PC-3 (cell line): ENCODE measurements at places on chromosomes 4 and X.
A peak's percentile ranks its signal among the peaks of the same experiment; 100 is the strongest.

- DNase-seq = no peak
Measured at GRCh38 chr4:152870606-152871005, 65.5 kb upstream of the FHDC1 start.

GRCh38 chr4:154928640-154929257 lies 147.7 kb downstream of the RBM46 start:
- DNase-seq = peak; percentile 58

DNA sequence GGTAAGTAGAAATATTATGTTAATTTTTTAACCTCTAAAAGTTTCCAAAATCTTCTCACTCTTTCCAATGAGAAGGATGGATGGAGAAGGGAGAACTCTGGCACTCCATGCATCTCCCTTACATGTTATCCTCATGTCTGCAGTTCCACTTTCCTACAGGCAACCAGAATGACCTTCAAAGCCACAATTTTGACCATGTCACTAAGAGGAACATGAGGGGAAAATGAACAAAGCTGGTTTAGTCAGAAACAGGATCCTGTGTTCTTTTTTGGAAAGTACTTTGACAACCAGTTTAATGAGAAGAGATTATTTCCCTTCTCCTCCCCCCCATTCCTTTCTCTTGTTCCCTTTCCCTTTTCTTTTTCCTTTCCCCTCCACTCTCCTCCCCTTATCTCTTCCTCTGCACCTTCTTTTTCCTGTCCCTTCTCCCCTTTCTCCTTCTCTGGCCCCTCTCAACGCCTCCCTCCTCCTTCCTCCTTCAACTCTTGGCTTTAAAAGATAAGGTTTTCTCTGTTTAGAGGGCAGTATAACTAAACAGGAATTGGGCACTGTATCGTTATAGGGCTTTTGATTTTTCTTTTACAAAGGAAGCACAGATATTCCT lies 42.5 kb downstream of the DTHD1 start:
- DNase-seq = no peak

DNA sequence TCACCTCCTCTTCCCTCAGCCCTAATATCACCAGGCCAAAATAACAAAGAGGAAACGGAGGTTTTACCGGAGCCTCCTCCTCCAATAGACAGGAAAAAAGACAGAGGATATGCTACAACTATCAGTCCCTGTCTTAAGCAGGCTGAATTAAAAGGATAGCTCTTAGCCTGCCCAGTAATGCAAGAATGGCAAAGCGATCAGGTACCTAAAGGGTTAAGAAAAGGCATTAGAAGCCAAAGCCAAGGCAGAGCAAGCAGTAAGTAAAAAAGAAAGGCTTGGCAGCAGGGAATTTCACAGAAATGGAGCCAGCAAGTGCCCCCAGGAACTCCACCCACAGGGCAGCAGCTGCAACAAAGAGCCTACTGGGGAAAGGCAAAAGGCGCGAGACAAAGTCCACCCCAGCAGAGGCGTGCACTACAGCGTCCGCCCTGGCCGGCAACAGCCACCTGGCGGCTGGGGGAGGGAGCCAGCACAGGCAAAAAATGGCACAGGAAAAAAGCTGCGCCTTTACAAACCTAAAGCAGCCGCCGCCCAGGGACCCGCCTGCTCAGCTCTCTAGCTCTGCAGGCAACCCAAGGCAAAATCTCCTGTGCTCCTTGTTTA lies 220.6 kb upstream of the ZC4H2 start:
- peak; percentile 44 for DNase-seq

DNA sequence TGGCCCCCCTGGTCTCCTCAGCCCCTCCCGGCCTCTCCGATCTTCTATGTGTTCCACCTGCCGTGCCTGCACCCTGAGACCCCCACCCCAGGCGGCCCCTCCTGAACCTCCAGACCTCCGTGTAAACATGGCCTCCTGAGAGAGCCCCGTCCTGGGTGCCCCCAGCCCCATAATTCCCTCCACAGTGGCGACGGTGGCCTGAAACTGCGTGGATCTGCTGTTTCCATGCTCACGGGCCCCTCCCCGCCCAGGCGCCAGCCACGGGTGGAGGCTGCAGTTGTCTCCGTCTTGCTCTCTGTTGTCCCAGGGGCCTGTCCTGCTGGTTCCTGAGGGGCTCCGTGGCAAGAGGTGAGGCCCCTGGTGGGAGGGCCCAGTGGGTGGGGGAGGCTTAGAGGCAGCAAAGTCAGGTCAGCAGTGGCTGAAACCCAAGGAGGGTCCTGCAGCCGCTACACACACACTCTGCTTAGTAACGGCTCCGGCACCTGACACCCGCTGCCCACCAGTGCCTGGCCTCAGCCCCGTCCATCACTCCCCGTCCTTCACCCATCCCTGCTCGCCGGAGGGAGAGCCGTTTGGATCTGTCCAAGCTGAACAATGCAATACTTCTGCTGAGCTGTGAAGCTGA lies 75.8 kb downstream of the FAM53A start:
- no peak for DNase-seq

GRCh38 chr4:140423106-140423505 lies 4.3 kb downstream of the CLGN start:
- DNase-seq = peak; percentile 63

DNA sequence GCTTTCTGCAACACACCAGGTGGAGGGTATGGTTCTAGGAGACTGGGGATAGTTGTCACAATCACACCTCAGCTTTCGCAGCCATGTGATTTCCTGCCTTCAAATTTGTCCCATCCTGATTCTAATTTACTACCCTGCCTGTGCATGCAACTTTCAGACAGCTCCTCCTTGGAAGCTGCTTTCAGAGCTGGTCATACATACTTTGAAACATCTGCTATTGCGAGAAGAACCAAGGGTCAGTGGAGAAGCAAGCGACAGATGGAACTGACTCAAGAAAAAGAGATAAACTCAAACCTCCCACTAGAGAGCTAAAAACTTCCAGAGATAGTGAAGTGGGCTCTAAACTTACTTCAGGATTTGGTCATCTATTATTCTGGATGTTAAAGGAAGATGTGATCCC lies 381.7 kb upstream of the FGF13 start:
- no peak for DNase-seq

DNA sequence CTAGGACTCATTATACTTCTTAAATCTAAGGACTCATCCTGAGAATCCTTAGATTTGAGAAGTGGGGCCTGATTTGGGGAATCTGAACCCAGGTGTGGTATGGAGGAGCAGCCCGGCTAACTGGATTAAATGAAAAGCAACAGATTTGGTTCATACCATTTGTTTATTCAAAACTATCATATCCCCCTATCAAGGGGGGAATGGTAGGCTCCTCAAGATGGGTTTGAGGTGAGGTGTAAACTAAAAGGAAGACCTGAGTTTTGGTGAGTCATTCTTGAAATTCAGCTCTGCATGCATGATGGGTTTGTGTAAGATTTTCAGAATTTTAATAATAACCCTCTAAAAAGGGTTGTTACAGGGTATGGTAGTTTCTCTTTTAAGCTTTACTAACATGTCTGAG lies 53.4 kb downstream of the CASP6 start:
- DNase-seq = no peak

DNA sequence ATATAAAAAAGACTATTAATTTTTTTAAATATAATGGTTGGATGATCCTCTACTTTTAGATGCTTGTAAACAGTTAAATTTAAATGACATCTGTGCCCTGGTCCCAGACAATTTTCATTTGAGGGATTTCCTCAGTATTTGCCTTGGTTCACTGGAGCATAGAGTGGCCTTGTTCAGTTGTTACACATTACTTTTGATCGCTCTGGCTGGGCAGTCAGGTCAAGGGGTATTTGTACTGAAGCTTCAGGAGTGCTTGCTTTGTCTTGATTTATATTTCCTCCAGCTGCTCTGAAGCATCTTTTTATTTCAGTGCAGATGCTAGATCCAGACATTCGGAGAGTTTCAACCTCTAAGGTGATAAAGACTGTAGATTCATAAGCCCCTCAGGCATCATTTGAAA lies 50.0 kb downstream of the COMMD8 start:
- no peak for DNase-seq

DNA sequence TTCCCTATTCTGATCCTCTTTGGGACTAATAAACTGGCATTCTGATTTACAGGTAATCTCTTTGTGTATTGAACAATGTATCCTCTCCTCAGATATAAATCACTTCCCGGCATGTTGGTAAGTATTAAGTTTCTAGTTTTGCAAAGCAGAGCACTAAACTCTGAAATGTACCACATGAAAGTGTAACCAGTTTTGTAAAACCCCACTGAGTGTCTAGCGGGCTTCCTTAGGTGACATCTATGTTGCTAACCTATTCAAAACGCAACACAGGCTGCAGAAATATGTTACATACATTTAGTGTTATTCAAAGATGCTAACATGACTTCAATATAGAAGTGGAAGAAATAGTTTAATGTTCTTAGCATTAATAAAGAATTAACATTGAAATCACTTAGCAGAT lies 25.2 kb downstream of the DNAJB14 start:
- DNase-seq = no peak

- DNase-seq = no peak
Measured at GRCh38 chr4:153520801-153521329, 54.7 kb downstream of the TMEM131L start.

GRCh38 chrX:131633285-131633917 lies 89.5 kb downstream of the OR13H1 start:
- DNase-seq = peak; percentile 68

GRCh38 chr4:791898-792625 lies 33.9 kb downstream of the CPLX1 start:
- peak; percentile 14 for DNase-seq

- no peak for DNase-seq
Measured at GRCh38 chr4:83767067-83767466, 231.2 kb downstream of the GPAT3 start.

- DNase-seq = peak; percentile 83
Measured at GRCh38 chr4:70601422-70602039, 9.5 kb downstream of the AMBN start.

DNA sequence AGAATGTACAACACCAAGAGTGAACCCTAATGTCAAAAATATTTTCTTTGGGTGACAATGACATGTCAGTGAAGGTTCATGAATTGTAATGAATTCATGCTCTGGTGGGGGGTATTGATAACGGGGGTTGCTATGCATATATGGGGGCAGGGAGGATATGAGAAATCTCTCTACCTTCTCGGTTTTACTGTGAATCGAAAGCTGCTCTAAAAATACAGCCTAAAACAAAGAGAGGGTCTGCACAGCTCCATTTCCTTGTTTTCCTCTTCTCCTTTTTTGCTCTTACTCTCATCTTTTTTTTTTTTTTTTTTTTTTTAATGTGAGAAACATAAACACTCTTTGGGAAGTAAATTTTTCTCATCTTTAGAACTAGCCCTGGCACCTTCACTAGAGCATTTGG lies 85.8 kb downstream of the DCTD start:
- no peak for DNase-seq

- no peak for DNase-seq
Measured at GRCh38 chr4:161651586-161651985, 512.2 kb downstream of the FSTL5 start.

GRCh38 chr4:54942721-54943120 lies 182.7 kb downstream of the KDR start:
- DNase-seq = no peak

DNA sequence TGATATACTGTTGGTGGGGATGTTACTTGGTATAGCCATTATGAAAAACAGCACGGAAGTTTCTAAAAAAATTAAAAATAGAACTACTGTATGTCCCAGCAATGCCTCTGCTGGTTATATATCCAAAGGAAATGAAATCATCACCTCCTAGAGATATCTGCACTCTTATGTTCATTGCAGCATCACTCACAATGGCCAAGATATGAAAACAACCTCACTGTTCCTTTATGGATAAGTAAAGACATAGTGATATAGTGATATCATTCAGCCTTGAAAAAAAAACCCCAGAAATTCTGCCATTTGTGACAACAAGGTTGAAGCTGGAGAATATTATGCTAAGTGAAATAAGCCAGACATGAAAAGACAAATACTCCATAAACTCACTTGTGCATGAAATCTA lies 543.8 kb upstream of the SLIT2 start:
- DNase-seq = no peak

DNA sequence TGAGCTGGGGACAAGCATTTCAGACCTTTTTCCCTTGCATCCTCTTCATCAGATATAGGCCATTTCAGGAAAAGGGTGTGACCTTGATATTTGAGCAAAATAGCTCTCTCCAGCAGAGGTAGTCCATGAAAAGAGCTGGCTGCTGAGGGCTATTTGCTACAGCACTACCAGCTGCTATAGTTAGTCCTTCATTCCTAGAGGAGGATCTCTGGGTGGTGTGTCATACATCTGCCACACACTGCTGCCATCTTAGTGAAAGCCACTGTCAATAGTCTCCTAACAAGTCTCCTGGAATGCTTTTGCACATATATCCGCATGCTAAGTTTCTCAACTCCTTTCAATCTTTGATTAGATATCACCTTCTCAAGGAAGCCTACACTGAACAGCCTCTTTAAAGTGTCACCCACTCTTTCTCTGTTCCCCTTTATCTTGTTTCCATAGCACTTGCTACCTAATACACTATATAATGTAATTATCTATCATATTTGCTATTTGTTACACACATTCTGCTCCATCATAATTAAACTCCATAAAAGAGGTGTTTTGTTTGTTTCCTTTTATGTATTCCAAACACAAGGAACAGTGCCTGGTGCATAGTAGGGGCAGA lies 131.9 kb downstream of the TBC1D19 start:
- no peak for DNase-seq

DNA sequence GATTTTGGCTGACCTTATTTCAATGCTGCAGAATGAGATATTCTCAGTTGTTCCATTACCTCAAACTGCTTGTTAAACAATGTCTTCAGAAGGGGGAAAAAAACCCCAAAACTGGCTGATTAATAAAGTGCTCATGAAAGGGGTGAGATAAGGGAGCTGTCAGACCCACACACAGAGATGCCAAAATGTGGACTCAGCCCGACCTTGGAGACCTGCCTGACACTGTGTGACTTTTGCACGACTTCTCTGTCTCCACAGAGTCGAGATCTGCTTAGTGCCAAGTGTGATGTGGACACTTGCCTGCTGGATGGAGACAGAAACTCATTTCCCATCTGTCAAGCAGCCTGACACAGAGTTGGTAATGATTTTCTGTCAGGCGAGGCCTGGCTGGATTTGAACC lies 31.5 kb downstream of the REELD1 start:
- DNase-seq = no peak

- peak; percentile 71 for DNase-seq
Measured at GRCh38 chr4:65665771-65666523, 4.3 kb downstream of the EPHA5 start.

DNA sequence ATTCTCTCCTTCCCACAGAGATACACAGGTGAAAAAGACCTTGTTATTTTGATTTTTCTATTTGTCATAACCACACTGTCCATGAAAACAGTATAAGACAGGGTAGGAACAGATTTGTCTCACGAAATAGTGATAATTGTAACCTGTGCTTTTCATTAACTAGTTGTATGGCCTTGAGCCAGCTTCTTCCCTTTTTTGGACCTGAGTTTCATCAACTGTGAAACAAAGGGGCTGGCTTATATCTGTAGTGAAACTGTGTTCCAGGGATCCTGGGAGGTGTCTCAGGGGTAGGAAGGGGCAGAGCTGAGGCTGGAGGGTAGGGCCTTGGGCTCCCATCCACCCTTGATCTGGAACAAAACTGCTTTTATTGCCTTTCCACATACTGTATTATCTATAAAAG lies 50.9 kb downstream of the MED28 start:
- no peak for DNase-seq

- DNase-seq = peak; percentile 43
Measured at GRCh38 chr4:17324386-17324830, 187.5 kb downstream of the QDPR start.

GRCh38 chrX:102599951-102600579 lies 750 bp downstream of the ARMCX5 start:
- DNase-seq = peak; percentile 19

- DNase-seq = no peak
Measured at GRCh38 chr4:37865450-37865849, 25.4 kb upstream of the TBC1D1 start.
